Caco-2 (cell line): ENCODE measurements at places on chromosomes 3 and 15. TPM values are rescaled to one million over a fixed set of nuclear protein-coding genes. Genes with fewer than 3 reads are reported as not detected.

DNA sequence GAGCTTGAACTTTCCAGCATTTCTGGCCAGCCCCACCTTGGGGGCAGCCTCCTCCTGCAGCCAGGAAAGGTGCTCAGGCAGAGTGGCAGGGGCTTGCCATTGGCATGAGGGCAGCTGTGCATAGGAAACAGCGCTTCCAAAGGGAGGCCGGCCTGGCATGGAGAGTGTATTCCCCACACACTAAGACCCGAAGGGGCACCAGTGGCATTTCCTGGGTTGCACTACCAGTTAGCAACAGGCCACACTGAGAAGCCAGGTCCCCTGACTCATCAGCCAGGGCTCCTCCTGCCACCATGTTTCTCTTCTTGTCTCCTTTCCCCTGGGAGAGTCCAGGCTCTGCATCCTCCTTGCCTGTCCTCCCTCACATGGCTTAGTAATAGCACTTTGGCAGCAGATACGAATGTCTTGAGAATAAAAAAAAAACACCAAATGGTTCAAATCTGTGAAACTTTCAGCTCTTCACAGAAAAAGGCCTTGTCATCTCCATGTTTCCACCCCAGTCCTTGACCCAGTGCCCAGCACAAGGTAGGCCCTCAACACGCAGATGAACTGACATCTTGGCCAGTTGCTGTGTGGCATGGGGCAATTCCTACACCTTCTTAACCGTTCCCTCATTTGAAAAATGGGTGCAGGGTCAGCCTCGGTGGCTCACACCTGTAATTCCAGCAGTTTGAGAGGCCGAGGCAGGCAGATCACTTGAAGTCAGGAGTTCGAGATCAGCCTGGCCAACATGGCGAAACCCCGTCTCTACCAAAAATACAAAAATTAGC is 180.4 kb downstream of the SMAD6 start:
- no peak for DNase-seq

- DNase-seq, result no peak
Observed at GRCh38 chr3:193824365-193824764, 231.4 kb downstream of the OPA1 start.

- no peak for DNase-seq
Observed at GRCh38 chr15:82549199-82549665, 9.0 kb upstream of the RPS17 start.

GRCh38 chr15:76987896-76988860 is 6.7 kb upstream of the PSTPIP1 start:
- DNase-seq, result no peak

GRCh38 chr15:85759376-85759775 is 35.3 kb downstream of the KLHL25 start:
- DNase-seq, result no peak

GRCh38 chr3:33424606-33425452 is 15.4 kb downstream of the UBP1 start:
- no peak for DNase-seq

CCR9 gene
- total RNA-seq, result not detected in 2 replicates

DGKG gene
- total RNA-seq, result 0.32 and 0.81 TPM in 2 replicates
